ENCODE measurements at places on chromosomes 2 and 18.

DNA sequence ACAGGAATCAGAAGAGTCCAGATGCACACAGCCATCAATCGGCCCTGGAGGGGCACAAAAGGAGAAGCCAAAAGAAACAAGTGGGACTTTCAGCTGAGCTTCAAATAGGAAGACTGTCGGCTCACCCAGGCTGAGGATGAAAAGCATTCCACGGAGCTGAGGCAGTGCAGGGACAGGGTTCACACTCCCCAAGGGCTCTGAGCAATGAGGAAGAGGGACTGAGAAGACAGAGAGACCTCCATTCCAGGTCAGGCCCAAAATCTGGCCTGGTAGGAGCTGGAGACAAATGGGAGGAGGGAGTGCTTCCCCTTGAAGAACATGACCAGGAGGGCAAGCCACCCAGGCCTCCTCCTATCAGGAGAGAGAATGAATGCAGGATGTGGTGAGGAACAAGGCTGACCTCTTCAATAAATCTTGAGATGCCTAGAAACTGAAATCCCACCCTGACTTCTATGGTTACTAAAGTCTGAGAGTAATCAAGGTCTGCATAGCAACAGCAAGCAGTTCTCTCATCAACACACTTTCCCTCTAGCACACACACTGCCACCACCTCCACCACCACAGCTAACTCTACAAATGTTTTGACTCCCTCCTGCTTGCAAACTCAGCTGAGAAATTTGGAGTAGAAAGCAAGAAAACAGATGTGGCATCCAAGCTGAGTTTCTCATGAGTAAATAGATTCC lies 434.4 kb downstream of the TNS1 start:
- no peak overlapping the region for H3K4me3 ChIP-seq
- H3K36me3 ChIP-seq, result no peaks in the 10 kb centered on the region
- no peak overlapping the region for H3K27ac ChIP-seq
- no peaks in the 10 kb centered on the region for H3K4me1 ChIP-seq
- DNase-seq, result no peak

DNA sequence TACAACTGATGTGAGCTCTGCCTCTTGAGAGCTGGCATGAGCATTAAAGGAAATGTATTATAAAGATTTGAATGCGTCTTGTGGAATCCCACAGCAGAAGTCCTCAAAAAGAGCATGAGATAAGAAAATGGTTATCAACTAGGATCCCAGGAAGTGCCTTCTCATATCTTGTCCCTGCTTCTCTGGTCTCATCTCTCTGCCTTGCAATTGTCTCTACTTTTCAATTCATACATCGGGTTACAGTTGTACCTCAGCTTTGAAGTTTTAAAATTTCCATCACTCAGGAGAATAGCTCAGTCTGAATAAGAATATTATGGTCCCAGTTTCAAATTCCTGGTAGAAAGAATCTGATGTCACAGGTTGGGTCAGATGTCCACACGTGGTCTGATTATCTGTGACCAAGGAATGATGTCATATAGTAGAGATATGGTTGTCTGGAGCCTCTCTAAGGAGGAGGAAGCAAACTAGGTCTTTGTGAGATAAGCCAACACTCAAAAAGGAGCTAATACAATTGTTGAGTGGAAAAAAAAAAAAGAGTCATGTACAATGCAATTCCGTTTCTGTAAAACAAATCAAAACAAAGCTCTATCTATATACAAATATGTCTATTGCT lies 21.7 kb upstream of the CCDC88A start:
- H3K27ac ChIP-seq, result no peak overlapping the region
- DNase-seq, result no peak
- H3K4me3 ChIP-seq, result no peak overlapping the region
- H3K36me3 ChIP-seq, result no peaks in the 10 kb centered on the region
- no peaks in the 10 kb centered on the region for H3K4me1 ChIP-seq
- no peaks in the 10 kb centered on the region for H3K27me3 ChIP-seq

GRCh38 chr2:32671885-32672533 lies 44.2 kb downstream of the TTC27 start:
- H3K27me3 ChIP-seq, result no peaks in the 10 kb centered on the region
- H3K4me1 ChIP-seq, result no peaks in the 10 kb centered on the region
- peaks cover 8% of the 10 kb centered on the region for H3K36me3 ChIP-seq

- no peak overlapping the region for H3K27ac ChIP-seq
- no peak for DNase-seq
- no peaks in the 10 kb centered on the region for H3K27me3 ChIP-seq
- no peak overlapping the region for H3K4me3 ChIP-seq
Measured at GRCh38 chr2:106839849-106840595, 45.9 kb downstream of the ST6GAL2 start.

DNA sequence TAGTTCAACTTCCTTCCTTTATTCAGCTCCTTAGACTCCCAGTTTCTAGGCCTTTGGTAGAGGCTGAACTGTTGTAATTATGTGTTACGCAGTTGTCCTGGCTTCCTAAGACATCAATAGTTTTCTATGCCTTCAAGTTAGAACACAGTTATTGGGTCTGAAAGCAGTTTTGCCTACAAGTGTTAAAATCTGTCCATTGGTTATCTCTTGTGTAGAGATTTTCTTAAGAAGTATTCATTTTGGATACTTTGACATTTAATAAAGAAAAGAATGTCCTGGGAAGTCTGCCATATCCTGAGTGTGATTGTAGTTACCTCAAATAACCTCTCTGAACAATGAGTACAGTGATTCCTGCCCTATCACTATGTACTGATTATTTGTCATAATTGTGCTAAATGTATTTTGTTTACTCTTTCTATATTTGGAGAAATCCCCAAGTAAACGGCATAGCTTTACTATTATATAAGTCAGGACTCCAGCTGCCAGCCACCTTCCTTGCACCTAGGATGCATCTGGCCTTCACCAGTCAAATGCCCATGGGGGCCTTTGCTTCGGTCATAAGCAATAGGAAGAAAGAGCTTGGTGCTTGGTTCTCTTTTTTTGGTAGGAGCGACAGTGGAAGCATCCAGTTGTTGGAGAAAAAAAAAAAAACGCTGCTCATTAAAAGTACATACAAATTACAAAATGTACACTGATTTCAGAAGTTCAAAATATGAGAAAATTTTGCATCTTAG lies 449.5 kb upstream of the PKDCC start:
- H3K27me3 ChIP-seq, result no peaks in the 10 kb centered on the region
- no peak overlapping the region for H3K27ac ChIP-seq
- H3K4me3 ChIP-seq, result no peak overlapping the region
- H3K36me3 ChIP-seq, result no peaks in the 10 kb centered on the region

DNA sequence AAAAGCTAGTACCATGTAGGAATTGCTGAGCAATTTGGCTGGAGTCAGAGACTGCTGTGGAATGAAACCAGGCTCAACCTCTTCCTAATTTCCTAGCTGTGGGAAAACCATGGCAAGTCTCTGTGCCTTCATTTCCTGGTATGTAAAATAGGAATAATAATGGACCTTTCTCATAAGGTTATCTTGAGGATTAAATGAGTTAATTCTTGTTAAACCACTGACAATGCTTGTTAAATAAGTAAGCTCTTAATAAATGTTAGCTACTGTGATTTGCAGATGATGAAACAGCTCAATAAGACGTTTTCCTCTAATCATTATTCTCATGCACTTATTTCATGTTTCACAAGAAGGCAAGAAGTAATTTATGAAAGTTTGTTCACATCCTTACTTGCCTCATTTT lies 346.7 kb downstream of the RND3 start:
- H3K27ac ChIP-seq, result no peak overlapping the region
- no peak overlapping the region for H3K4me3 ChIP-seq
- no peaks in the 10 kb centered on the region for H3K36me3 ChIP-seq
- DNase-seq, result no peak
- H3K4me1 ChIP-seq, result peaks cover 15% of the 10 kb centered on the region

- no peak for DNase-seq
- H3K4me3 ChIP-seq, result no peak overlapping the region
- no peak overlapping the region for H3K27ac ChIP-seq
- H3K4me1 ChIP-seq, result no peaks in the 10 kb centered on the region
Measured at GRCh38 chr2:153584244-153584643, 105.7 kb upstream of the RPRM start.

GRCh38 chr18:4203568-4204437 lies 251.3 kb downstream of the DLGAP1 start:
- no peaks in the 10 kb centered on the region for H3K27me3 ChIP-seq
- H3K4me1 ChIP-seq, result no peaks in the 10 kb centered on the region
- H3K36me3 ChIP-seq, result no peaks in the 10 kb centered on the region

- DNase-seq, result no peak
- no peak overlapping the region for H3K27ac ChIP-seq
- no peak overlapping the region for H3K4me3 ChIP-seq
Measured at GRCh38 chr2:10000541-10000940, 42.8 kb upstream of the KLF11 start.

DNA sequence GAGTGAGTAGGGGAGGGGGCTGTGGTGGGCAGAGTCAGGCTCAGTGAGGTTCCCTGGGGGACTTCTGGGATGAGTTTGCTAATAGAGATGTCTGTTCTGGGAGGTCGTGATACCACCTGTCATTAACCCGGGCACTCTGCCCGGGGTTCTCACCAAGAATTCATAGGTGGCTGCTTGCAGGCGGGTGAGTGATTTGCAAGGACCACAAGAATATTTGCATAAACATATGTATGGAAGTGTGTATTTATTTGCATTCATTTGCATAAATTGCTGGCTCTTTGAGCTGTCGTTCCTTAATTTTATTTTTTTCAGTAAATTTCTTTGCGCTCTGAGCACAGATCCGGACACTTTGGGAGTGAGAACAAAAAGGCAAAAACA lies 260.0 kb downstream of the ATAD2B start:
- H3K4me3 ChIP-seq, result no peak overlapping the region
- H3K4me1 ChIP-seq, result peaks cover 38% of the 10 kb centered on the region
- H3K27ac ChIP-seq, result no peak overlapping the region
- H3K36me3 ChIP-seq, result no peaks in the 10 kb centered on the region
- DNase-seq, result no peak

DNA sequence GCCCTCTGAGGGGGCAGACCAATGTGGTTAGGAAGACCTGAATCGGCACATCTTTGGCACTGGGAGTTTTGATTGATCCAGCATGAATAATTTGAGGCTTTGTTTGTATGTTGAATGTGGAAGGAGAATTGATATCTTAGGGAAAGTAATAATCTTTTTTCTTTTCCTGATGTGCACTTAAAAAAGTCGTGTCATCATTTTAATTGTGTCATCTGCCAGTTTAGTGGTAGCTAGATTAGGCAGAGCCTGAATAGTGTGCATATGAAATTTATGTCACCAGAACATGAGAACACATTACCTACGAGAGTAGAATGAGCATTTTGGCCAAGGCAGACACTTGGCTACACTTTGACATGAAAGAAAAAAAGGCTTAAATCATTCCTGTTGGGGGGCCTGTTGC lies 79.5 kb downstream of the KIF5C start:
- H3K27me3 ChIP-seq, result no peaks in the 10 kb centered on the region
- H3K4me3 ChIP-seq, result no peak overlapping the region
- no peak for DNase-seq
- no peaks in the 10 kb centered on the region for H3K4me1 ChIP-seq
- H3K27ac ChIP-seq, result no peak overlapping the region
- H3K36me3 ChIP-seq, result no peaks in the 10 kb centered on the region
